ENCODE measurements at places on chromosomes 11 and 22.

DNA sequence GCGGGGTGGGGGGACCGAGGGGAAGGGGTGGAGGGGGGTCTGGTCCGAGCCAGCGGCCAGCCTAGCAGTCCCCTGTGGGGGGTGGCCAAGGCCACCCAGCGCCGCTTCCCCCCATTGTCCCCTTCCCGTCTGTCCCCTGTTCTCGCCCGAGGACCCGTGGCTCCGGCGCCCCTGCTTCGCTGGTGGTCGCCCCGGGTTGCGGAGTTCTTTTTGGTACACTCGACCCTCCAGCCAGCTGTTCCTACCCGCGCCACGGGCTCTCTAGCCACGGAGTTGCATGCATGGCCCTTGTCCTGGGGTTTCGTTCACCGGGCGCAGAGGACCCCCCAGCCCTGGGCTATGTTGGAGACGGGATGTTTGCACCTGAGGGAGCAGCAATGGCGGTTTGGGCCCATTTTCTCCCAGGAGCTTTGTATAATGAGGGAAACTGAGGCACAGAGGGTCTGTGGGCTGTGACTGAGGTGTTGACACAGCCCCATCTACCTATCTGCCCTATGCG, 489 bp downstream of the RNF214 start:
- no peak for DNase-seq

DNA sequence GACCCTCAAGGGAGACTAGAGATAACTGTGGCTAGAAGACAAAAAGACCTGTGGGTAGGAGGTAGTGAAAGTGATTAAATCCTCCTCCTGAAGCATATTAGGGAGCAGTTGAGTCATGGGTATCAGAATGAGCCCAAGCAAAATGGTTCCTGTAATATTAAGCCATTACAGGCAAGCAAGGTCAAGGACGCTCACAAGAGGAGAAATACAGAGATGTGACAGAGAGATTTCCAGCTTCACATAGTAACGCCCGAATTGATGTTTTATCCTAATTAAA, 77.7 kb downstream of the FAM76B start:
- no peak for DNase-seq

GRCh38 chr11:94048032-94048709, 27.0 kb downstream of the HEPHL1 start:
- no peak for DNase-seq

DNA sequence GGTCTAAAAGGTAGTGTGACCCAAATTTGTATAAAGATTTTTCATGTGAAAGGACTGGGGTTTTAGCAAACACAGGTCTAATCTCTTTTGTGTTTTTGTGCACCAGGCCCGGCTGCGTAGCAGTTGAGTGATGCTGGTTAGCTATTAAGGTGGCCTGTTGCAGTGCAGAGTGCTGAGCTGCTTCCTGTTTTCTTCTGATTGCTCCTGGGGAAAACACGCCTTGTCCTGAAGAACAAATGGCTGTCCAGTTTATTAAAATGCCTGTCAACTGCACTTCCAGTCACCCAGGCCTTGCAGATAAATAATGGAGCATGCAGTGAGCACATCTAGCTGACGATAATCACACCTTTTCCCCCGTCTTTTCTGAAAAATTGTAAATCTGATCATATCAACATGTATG, 1.8 kb downstream of the SRSF8 start:
- DNase-seq: no peak

- DNase-seq: no peak
Measured at GRCh38 chr11:19466314-19466713, 225.6 kb upstream of the E2F8 start.

DNA sequence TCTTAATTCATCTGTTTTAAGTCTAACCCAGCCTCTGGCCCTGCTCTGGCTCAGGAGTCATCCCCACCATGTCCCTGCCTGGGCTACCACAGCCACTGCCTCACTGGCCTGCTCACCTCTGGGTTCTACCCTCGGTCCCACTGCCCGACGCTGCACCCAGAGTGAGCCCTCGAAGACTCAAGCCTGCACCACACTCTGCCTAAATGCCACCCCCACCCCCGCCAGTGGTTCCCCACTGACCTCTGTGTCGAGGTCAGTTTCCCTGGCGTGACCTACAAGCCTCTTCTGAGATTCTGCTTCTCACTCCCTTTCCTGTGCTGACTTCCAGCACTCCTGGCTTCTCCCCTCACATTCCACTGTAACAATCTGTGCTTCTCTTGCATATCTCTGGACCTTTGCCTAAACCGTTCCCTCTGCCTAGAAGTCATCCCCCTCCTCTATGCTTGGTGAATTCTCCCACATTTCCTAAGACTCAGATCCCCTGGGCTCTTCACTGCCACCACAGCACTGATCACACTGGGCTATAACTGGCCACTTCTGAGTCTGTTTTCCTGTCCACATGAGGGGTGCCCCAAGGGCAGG, 12.5 kb upstream of the PDE2A start:
- DNase-seq: no peak

DNA sequence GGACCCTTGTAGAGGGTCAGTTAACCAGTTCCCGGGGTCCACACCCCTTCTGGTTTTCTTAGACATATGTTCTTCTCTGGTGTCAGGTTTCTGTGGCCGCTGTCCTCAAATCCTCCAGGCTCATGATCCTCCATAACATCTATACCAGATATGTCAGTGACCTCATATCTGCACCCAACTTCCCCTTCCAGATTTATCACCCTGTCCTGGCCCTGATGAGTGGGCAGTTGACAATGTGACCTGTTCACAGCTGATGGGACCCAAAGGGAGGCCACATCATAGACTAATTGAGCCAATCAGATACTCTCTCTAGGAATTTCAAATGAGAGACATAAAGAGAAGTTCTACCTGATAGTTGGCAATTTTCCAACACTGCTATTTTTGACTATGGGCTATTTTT, 5.1 kb downstream of the DKK3 start:
- no peak for DNase-seq

DNA sequence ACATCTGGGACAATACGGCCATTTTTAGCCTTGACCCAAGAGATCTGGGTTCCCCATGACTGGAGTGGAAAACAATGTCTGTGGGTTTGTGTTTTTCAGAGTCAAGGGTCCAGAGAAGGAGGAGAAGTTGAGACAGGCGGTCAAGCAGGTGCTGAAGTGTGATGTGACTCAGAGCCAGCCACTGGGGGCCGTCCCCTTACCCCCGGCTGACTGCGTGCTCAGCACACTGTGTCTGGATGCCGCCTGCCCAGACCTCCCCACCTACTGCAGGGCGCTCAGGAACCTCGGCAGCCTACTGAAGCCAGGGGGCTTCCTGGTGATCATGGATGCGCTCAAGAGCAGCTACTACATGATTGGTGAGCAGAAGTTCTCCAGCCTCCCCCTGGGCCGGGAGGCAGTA, 15.7 kb downstream of the NNMT start:
- DNase-seq: no peak

DNA sequence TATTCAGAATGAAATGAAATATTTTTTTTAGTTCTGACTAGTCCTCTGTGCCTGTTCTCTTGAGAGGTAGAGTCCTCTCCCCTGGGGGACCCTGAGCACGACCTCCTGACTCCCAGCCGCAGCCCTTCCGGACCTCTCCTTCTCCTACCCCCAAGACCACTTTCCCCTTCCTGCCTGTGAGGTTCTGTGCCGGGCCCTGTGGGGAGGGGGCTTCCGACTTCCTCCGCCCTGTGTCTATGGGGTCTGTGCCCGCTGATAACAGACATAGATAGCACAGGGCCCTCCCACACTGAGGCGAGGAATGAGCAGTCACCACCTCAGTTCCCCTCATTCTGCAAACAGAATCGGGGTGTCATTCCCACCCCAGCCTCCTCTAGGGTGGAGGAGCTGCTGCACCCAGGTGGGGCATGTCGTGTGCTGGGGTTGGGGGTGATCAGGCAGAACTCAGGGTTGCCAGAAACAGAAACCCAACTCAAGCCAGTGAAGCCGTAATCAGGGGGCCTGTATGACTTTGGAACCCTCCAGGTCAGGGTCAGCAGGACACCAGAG, 11.9 kb upstream of the PKP3 start:
- DNase-seq: no peak

DNA sequence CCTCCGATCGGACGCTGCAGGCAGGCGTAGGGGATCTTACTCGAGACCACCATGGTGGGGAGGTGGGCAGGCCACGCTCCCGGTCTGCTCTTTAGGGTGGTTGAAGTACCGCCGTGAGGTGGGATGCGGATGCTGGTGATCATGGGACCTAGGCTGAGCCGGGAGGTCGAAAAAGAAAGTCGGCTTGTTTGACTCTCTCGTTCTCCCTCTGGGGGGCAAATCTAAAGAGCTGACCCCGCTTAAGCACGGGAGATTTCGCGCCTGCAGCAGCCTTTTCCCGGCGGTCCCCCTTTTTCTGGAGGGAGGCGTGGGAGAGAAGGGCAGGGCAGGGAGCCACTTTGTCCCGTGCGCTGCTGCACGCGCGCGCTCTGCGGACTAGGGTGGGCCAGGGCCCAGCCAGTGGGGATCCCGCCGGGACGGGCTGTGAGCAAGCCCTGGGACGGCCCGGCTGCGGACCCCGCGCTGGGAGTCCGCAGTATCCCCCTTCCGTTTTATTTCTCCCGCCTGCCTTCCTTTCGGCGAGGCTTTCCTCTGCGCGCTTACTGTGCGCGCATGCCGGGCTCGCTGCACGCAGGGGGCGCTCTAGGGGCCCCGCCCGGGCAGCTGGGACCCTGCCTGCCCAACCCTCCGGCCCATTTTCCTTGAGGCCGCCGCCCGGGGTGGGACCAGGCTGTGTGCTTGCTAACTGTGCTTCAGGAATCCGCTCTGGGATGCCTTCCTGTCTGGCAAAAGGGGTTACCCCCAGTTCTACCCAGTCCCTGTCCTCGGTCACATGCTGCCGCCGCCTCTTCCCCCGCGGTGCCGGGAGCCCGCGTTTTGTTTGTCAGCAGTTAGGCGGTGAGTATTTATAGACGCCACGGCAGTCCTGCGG, 81.0 kb downstream of the PRR5L start:
- DNase-seq: no peak

DNA sequence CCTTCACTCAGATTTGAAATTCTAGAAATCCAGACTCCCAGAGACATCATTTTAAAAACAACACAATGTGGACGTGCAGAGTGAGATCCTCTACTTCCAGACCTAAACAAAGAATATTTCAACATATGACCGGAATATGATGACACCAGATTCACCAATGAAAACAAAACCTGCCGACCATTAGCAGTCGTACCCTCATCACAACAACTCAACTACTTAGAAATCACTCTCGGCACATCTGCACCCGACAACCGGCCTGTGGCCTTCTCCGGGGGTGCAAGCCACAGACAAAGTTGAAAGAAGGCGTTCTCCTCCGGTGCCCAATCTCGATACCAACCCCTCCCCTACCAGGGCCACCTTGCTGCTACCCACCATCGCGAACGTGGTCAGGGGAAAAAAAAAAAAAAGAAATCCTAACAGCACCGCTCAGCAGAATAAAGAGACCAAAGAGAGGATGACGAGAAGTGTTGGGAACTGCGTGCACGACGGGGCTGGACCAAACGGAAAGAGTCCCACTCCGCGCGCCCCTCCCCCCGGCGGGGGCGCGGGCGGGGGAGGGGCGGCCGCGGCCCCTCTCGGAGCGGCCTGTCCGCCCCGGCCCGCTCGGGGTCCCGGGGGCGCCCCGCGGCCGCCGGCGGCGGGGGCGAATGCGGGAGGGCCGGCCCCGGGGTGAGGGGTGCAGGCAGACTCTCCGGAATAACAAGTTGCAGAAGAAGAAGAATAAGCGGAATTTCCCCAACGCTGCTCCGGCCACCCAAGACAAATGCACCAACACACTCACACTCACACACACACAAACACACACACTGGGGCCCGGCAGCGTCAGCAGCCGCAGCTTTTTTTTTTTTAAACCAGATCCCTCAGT, 1.7 kb downstream of the PHF21A start:
- DNase-seq: no peak

DNA sequence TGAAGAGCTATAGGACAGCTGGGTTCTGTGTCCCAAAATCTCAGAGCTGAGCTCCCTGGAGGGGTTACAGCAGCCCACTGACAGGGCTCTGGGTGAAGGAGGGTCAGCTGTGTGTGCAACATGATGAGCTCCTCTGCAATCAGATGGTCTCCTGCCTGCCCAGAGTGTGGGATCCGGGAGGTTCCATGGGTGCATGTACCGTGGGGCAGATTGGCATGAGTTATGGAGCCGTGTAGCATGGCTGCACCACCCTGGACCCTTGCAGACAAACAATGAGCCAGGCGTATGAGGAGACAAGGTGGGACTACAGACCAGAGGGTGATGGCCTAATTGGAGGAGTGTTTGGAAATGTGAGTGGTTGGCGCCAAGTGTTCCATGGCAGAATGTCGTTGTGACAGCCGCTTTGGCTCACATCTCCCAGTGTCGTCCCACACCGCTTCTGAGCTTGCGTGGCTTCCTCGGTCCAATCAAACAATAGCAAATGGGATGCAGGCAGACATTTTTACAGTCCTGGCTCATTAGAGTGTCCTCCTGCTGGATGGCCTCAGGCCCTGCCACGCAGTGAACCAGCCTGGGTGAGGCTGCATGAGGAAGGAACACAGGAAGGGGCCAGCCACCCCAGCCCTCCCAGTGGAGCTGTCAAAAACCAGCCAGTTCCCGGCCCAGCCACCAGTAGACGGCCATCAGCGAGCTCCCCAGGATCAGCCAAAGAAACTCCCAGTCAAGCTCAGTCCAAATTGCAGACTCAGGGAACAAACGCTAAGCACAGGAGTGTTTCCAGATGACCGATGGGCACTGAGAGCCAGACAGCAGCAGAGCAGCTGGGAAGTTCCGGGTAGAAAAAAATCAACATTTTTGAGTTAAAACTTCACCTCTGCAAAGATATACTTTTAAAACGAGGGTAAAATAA, 1066.9 kb downstream of the BRD1 start:
- DNase-seq: no peak

DNA sequence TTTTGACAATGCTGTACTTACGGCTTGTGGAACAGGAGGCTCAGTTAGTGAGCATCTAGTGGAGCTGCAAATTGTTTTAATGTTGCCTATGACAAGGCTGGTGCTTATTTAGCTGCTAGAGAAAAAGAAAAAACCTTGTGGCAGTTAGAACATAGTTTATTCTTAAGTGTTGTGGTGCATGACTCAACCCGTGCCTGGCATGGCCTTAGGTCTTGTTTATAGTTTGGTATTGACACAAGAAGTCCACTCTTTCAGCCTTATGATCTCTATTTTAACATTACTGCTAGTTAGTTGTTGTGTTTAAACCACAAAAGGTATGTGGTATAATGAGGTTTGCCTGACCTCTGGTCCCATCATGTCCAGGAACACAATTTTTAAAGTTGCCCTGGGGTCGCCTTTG, 744.6 kb downstream of the FAM181B start:
- DNase-seq: no peak

DNA sequence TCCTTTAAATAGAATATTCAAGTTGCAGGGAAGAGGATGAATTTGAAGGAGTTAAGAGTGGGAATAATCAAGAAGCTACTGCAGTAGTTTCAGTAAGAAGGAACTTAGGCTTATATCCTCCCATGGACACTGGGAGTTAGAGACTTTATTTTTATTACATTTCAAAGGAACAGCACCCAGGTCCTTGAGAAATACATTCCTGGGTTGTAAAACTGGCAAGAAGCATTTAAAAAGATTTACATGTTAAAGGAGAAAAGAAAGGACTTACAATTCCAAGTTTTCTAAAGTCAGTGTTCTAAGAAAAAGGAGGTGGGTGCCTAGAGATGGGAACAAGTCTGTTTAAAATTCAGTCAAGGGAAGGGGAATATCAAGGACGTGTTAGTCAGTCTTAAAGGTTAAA, 306.9 kb downstream of the JRKL start:
- no peak for DNase-seq

- DNase-seq: no peak
Measured at GRCh38 chr11:74583024-74583624, 9.3 kb upstream of the POLD3 start.

GRCh38 chr11:72058416-72059034, 21.8 kb downstream of the NUMA1 start:
- DNase-seq: no peak

- no peak for DNase-seq
Measured at GRCh38 chr11:27380771-27381170, 17.8 kb upstream of the CCDC34 start.

- DNase-seq: no peak
Measured at GRCh38 chr11:11552529-11553087, 69.2 kb downstream of the GALNT18 start.

All from cortex of kidney (tissue), 1 donor.